ENCODE measurements at places on chromosomes 2 and 18.
A peak's percentile ranks its signal among the peaks of the same experiment; 100 is the strongest.

GRCh38 chr2:188599140-188599539 is 307.5 kb downstream of the GULP1 start:
- DNase-seq, result no peak

GRCh38 chr2:72341639-72342038 is 194.0 kb upstream of the CYP26B1 start:
- DNase-seq, result no peak

- no peak for DNase-seq
Measured at GRCh38 chr18:36330435-36331052, 33.0 kb downstream of the FHOD3 start.

DNA sequence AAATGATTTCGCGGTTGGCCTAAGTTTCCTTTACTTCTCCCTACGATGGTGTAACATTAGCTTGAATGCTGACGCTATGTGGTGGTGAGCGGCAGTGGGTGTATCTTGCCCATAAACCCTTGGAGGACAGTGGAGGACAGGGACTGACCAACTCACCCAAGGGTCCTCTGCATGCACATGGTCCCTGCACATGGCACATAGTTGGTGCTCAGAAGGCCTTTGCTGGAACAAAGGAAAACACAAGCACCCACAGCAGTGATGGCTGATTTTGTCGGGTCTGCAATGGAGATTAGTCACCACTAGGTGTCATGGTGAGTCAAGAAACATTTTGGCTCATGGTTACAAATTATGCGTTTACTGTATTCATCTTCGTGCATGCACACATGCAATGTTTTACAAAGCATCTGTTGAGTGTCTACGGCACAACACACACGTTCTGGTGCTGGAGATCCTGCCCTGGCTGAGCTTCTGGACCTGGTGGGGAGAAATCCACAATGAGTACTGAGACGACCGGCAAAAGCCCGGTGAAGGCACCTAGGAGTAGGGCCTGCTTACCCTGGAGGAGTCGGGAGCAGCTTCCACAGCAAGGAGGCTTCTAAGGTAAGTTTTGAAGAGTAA is 44.0 kb downstream of the PDCL3 start:
- DNase-seq, result no peak

- DNase-seq, result peak; percentile 5
Measured at GRCh38 chr18:4125224-4125623, 329.9 kb downstream of the DLGAP1 start.

GRCh38 chr18:51569153-51569552 is 371.7 kb upstream of the MEX3C start:
- no peak for DNase-seq

- DNase-seq, result no peak
Measured at GRCh38 chr18:9898792-9899549, 13.2 kb downstream of the TXNDC2 start.

DNA sequence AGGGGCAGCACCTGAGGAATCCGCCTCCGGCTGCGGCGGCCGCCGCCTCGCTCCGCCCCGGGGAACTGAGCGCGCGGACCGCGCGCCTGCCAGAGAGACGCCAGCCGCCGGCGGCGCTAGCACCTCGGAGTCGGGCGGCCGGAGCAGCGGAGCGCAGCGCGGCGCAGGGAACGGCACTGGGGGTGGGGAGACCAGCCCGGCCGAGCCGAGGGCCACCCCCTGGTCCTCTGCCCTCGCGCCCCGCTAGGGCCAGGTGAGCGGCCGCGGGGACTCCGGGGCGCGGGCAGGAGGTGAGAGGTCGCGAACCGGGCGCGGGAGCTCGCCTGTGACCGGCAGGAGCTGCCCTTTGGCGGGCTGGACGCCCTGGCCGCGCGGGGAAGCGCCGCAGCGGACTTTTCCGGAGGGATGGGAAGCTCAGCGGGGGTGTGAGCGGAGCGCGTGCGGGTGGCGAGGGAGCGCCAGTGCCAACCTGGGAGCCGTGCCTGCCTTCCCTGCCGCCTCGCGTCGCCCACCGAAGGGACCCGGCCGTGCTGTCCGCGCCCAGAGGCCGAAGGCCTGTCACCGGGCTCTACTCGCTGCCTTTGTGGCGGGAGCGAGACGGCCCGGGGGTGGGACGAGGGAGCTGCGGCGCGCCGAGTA is at the start of gene GREB1L:
TSS of gene GREB1L (plus strand) at position 92 of the 639 bp plus-strand sequence. CDS start 141,287 bp downstream, outside the sequence.
- DNase-seq, result peak; percentile 73

DNA sequence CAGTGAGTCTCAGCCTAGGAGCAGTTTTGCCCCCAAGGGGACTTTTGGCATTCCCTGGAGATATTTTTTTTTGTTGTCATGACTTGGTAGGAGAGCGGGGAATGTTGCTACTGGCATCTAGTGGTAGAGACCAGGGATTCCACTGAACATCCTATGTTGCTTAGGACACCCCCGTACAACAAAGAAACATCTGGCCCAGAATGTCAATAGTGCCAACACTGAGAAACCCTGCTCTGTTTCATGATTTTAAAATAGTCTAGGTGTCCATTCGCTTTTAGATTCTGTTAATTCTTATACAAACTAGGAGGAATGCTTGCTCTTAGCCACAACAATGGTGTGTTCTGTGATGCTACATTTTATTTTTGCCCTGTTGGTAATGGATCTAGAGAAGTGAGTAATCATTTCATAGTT is 225.8 kb upstream of the SIX3 start:
- peak; percentile 4 for DNase-seq

DNA sequence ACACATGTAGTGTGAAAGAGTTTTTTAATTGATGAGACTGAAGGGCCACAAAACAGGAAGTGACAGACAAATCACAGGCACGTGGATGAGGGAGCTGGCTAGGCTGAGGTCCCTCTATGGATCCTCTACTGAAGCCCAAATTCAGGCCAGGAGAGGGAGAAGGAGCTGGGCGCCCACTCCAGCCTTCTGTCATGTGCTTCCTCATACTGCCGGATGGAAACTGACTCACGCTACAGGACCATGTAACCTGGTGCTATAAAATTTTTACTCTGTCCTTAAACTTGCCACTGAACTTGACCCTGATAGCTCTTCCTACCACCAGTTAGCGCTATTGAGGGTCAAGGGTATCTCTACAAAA is 31.3 kb downstream of the PSTPIP2 start:
- DNase-seq, result no peak

- no peak for DNase-seq
Measured at GRCh38 chr2:30193104-30193681, 38.1 kb upstream of the LBH start.

- no peak for DNase-seq
Measured at GRCh38 chr2:197452754-197453122, 614 bp upstream of the COQ10B start.

GRCh38 chr2:126586317-126586716 is 69.6 kb upstream of the GYPC start:
- DNase-seq, result no peak

- no peak for DNase-seq
Measured at GRCh38 chr18:25735459-25735858, 355.0 kb downstream of the SS18 start.
